ENCODE measurements at places on chromosomes 3 and 15.

DNA sequence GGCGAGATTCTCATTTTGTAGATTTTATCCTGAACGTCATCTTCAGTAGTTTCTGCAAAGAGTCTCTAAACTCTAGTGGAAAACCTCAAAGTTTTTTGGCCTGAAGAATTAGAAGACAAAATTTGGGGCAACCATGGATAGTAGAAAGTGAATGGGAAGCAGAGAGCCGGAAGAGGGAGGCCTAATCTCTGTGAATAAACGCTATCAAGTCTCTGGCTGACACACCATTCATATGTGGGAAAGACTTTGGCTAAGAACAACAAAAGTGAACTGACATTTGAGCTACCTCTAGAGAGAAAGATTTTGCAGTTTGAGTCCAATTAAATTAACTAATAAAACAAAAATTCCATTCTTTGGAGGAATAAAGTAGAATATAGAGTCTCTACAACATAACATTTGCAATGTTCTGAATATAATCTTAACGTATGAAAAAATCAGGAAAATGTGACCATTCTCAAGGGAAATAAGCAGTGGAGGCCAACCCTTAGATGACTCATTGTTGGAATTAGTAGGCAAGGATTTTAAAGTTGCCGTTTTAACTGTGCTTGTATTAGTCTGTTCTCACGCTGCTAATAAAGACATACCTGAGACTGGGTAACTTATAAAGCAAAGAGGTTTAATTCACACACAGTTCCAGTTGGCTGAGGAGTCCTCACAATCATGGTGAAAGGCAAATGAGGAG lies 184.6 kb downstream of the C3orf38 start:
- no peak for DNase-seq

DNA sequence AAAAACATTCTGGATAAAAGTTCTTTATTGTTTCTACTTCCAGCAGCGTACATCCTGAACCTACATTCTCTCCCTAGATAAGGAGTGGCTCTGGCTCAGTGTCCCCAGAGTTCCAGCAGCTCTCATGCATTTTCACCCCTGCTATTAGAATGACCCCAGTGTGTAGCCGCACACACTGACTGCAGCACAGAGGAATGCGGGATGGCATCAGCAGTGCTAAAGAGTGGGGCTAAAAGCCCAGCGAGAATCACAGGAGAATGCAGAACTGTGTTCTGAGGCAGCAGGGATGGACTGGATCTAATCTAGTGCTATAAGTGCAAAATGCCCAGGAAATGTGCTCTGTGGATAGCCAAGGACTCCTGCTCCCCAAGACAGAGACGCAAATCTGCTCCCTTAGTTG lies 66.4 kb upstream of the TJP1 start:
- DNase-seq, result no peak

GRCh38 chr3:14518893-14519292 lies 21.2 kb downstream of the GRIP2 start:
- no peak for DNase-seq

GRCh38 chr3:58421004-58421403 lies 12.6 kb downstream of the PDHB start:
- no peak for DNase-seq

GRCh38 chr3:180922242-180922641 lies 9.8 kb downstream of the FXR1 start:
- no peak for DNase-seq

DNA sequence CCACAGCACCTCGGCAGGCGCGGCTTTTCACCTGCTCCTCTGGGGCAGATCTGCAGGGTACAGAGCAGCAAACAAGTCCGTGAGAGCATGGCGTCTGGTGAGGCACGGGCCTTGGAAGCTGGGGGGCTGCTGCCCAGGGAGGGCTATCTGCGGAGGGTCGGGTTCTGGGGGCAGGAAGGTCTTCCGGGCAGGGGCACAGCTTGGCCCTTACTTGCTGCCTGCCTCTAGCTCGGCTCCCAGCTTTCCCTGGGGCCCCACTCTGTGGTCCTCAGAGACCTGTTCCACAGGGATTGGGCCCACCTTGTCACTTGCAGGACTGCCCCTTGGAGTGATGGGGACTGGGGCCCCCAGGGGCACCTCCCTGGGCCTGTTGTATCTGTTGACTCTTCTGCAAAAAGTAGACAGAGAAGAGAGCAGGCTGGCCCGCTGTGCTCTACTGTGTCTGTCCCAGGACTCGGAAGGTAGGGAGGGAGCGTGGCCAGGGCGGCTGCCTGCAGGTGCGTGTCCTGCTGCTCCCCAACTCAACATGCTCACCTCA lies 84.1 kb downstream of the TBC1D2B start:
- DNase-seq, result no peak

DNA sequence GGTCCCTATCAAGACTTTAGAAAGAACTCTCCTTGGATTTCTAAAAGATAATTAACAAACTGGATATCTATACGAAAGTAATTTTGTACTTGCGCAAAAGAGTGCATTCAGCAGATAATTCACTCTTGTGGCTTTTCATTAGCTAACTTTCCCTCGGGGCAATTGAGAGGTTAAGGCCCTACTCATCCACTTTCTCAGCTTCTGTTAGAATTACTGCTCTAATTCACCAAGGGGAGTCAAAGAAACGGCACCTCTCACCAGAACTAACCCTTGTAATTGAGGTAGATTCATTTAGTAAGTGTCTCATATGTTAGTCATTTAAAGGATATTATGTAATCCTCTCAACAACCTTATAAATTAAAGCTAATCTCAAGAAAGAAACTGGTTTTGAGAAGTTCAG lies 22.5 kb upstream of the MB21D2 start:
- no peak for DNase-seq

GRCh38 chr15:56960116-56960515 lies 41.7 kb downstream of the TCF12 start:
- no peak for DNase-seq

DNA sequence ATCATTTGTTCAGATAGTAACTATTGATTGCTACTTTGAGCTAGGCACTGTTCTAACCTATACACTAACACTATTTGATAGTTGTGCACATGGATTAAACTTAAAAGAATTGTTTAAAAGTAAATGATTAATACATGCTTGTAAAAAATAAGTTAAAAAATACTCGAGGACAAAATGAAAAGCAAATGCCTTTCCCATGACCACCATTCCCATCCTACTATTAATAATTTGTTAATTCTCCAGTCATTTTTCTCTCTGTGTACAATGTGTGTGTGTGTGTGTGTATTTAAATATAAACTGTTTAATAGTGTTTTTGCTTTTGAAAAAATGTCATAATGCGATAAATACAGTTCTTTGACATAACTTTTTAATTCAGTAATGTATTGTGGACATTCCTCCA lies 78.7 kb upstream of the KCNMB2 start:
- DNase-seq, result no peak

- no peak for DNase-seq
These were observed 287.1 kb downstream of the NAALADL2 start for GRCh38 chr3:175146258-175146657.
